ENCODE measurements at places on chromosomes 5 and 9.

DNA sequence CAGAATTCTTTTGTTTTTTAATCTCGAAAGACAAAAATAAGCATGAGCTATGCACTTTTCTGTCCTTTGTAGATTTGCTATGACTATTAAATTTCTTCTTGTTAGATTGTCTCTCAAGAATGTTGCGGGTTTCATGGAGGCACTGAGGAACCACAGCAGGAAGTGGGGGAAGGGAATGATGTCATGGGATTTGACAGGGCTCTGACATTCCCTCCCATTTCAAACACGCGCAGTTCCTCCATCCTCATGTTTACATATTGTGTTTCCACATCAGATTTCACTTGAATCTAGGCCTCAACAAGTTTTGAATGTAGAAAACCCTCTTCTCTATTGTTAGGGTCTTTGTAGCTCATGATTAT, 154.8 kb downstream of the PALM2AKAP2 start:
- DNase-seq: no peak

DNA sequence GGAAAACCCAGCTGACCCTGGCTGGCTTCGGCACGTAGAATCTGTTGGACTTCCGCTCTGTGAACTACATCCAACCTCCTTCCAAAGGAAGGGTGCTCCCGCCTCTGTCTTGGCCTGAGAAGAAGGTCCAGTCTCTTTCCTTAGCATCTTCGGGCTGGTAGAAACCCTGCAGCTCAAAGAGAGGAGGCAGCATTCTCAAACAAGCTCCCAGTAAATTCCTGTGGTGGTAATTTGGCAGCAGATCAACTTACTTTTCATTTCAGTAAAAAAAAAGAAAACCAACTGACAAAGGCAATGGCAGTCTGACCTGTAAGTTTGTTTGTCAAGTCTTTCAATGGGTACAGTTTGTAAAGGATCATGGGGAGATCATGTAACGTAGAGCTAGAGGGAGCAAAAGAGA, 176.7 kb downstream of the MED10 start:
- no peak for DNase-seq

GRCh38 chr5:138371454-138371853, 19.0 kb downstream of the KDM3B start:
- no peak for DNase-seq

- DNase-seq: no peak
Measured at GRCh38 chr9:85392260-85392659, 349.5 kb downstream of the AGTPBP1 start.

DNA sequence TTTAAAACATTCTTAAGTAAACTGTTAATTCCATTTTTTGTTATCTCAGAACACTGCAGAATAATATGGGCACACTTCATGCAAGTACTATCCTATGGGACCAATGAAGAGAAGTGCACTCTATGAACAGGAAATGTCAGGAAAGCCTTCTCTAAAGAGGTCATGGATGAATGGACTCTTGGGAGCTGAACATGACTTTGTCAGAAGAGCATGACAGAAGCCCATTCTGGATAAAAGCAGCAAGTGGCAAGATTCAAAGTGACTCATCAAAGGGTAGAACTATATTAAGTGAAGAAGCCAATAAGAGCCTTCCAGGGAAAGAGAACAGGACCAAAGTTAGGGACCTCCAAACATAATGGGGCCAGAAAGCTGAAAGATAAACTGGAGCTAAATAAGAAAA, 94.0 kb downstream of the RAPGEF6 start:
- DNase-seq: no peak
